Right renal cortex interstitium (tissue), 3 donors: ENCODE measurements at places on chromosomes 5 and 9. TPM values are rescaled to one million over a fixed set of nuclear protein-coding genes. Genes with fewer than 3 reads are reported as not detected.

- no peak for DNase-seq
Observed at GRCh38 chr5:74519679-74520078, 120.8 kb downstream of the ENC1 start.

DNA sequence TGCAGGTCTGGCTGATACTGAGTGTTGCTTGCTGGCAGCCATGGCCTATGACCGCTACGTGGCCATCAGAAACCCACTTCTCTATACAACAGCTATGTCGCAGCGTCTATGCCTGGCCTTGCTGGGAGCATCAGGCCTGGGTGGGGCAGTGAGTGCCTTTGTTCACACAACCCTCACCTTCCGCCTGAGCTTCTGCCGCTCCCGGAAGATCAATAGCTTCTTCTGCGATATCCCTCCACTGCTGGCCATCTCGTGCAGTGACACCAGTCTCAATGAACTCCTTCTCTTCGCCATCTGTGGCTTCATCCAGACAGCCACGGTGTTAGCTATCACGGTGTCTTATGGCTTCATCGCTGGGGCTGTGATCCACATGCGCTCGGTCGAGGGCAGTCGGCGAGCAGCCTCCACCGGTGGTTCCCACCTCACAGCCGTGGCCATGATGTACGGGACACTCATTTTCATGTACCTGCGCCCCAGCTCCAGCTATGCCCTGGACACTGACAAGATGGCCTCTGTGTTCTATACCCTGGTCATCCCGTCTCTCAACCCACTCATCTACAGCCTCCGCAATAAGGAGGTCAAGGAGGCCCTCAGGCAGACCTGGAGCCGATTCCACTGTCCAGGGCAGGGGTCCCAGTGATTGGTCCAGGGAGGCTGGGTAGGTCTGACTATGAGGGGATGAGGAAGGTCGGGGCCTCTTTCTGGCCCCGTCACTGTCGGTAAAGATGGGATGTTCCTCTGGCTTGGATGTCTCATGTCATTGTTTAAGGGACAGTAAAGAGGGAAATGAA lies 718 bp downstream of the OR5C1 start:
- no peak for DNase-seq

The BTNL9 gene
- 8.0 TPM for polyA plus RNA-seq

DNA sequence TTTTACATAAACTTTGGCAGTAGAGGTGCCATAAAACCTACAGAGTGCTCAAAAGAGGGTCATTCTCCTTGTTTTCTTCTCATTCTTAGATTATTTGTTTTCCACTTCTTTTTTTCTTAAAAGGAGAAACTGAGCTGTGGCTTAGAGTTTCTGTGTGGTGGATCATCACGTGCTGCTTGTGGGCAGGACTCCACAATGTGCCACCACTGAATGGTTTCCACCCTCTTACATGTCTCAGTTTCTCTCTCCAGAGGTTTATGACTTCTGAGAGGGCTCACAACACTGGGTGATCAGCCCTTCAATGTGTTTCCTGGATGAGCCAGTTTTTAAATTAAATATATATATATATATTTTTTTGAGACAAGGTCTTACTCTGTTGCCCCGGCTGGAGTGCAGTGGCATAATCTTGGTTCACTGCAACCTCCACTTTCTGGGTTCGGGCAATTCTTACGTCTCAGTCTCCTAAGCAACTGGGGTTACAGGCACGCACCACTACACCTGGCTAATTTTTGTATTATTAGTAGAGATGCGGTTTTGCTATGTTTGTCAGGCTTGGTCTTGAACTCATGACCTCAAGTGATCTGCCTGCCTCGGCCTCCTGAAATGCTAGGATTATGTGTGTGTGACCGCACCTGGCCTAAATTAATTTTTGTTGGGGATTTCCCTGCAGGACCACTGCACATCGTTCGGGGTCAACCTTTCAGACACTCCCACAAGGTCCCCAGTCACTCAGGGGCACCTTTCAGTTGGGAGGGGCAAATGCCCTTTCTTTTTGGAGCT lies 3.1 kb upstream of the UNC13B start:
- DNase-seq = no peak

The FRRS1L gene
- polyA plus RNA-seq = 3.7 TPM

DNA sequence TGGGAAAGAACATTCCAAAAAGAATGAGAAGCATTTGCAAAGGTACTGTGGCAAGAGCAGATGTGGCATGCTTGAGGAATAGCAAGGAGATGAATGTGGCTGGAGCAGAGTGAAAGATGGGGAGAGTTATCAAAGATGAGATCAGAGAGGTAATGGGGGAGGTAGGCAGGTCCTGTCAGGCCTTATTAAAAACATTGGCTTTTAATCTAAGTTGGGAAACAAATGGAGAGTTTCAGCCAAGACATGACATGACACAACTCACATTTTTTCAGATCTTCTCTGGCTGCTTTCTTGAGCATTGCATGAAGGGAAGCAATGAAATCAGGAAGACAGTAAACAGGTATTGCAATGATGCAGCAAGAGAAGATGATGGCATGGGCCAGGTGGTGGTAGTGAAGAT lies 120.3 kb downstream of the MUSK start:
- no peak for DNase-seq

DNA sequence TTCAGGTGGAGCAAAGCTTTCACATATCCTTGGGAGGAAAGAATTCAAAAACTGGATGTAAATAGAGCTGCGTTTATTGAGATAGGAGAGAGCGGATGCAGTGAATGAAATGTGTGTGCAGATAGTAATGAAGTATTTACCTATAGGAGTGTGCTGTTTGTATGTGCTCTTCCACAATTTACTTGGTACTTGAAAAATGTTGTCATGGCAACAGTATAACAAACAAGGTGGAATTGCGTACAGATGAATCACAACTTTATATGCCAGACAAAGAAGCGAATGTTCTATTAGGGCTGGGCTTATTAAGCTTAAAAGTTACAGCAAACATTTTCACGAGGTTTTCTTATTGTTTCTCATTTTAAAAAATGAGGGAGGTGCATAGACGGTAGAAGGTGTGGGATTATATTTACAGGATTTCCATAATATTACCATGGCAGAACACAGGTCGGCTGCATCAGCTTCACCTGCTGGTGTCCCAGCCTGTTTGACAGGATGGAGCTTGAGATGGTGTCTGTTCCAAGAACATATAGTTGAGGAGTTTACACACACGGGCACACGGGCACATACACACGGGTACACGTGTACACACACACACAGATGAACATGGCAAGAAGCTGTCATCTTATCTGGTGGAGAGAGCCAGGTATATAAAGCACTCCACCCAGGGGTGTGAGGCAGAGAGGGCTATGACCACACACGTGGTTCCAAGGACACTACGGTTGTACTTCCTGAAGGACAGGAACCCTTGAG lies 155.7 kb downstream of the RMI1 start:
- no peak for DNase-seq

DNA sequence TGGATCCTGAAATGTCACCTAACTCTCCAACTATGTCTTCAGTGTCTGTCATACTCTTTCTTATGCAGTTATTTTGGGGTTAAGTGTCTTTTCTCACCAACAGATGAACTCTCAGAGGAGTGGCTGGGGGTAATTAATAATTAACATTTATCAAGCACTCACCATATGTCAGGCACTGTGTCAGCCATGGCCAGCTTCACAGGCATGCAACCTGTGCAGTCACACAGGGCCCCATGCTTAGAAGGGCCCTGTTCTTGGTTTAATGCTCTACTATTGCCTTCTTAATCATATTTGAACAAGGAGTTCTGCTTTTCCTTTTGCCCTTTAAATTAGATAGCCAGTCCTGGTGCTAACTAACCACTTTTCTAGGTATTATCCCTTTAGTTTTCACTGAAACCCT lies 3.4 kb upstream of the GRPEL2 start:
- DNase-seq = no peak

DNA sequence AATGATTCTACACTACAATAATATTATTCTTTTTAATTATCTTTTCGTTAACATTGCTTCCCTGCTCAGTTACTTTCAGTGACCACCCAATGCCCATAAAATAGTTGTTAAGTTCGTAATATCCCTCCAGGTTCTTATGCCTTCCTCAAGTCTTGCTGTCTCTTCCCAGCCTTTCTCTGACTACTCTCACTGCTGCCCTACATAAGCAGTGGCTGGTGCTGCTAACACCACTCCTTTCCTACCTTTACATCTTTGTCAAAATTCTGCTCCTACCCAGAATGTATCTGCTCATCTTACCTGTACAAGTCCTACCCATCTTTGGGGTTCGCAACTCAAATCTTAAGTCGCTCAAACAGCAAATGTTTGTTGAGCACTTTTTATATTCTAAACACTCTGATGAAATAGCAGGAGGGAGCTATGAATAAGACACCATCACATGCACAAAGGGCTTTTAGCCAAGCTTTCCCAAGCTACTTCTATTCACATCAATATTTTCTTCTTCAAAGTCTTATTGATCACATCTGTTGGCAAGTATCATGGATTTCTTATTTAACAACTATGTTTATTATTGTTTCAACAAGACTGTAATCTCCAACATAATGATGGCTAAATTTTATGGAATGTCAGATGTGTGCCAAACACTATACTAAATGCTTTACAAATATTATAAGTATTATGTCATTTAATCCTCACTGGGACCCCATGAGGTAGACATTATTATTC lies 29.5 kb downstream of the SLC25A46 start:
- no peak for DNase-seq

- DNase-seq = no peak
Observed at GRCh38 chr5:150549735-150550134, 41.8 kb downstream of the NDST1 start.

DNA sequence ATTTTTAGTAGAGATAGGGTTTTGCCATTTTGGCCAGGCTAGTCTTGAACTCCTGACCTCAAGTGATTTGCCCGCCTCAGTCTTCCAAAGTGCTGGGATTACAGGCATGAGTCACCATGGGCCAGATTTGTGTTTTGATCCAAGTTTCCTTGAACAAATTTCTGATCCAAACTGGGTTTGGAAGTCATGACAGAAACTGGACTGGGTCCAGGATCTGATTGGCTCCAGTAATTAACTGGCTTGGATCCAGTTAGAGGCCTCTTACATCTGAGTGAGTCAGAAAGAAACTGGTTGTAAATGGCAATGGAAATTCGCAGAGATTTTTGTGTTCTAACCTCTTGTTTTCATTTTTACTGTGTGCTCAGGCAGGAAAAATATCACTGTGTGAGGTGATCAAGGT lies 141.6 kb downstream of the SLC25A46 start:
- no peak for DNase-seq

The MRPL22 gene
- 53.9 TPM for polyA plus RNA-seq

DNA sequence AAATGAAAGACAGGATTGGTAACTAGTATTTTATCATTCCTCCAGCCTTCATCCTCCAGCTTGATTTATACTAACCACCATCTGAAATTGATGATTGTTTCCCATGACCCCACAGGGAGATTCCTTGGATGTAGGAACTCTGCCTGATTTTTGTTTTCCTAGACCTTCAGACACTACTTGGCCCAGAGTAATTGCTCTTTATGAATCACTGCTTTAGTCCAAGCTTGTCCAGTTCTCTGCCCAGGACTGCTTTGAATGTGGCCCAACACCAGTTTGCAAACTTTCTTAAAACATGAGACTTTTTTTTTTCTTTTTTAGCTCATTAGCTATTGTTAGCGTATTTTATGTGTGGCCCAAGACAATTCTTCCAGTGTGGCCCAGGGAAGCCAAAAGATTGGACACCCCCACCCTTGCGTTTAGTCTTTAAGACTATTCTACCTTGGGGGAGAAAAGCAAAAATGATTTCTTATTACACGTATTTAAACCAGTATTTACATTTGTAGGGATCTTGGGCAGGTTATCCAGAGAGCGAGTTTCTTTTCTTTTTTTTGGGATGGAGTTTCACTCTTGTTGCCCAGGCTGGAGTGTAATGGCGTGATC lies 18.4 kb downstream of the BASP1 start:
- no peak for DNase-seq

DNA sequence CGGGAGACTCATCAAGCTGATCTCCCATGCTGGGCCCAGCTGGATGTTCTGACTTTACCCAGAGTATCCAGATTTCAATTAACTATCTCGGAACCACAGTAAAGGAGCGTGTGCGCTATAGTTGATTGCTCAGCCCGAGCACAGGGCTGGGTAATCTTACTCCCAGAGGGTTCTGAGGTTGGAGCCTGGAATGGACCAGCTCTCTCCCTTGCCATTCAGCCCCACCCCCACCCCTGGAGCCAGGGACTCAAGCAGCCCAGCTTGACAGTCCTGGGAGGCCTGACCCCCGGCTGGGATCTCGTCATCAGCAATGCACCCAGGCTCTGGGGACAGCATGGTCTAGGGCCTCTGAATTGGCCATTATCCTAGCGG lies 23.7 kb upstream of the PTGES start:
- no peak for DNase-seq

DNA sequence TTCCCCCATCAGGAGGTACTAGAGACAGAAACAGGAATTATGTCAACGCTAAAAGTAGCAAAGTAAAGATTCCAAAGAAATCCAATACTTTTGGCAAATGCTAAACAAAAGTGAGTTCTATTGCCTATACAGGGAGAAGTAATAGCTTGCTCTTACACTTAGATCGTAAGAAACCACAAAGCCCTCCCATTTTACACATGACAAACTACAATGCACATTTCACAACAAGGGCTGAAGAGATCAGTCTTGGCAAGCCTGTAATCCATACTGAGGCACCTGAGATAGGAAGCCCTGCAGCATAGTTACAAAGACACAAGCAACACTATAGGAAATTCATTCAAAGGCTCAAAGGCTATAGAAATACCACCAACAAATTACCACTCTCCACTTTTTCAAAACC lies 7.7 kb downstream of the HNRNPK start:
- DNase-seq = no peak

- DNase-seq = no peak
Observed at GRCh38 chr5:56206126-56206910, 26.8 kb downstream of the ANKRD55 start.

DNA sequence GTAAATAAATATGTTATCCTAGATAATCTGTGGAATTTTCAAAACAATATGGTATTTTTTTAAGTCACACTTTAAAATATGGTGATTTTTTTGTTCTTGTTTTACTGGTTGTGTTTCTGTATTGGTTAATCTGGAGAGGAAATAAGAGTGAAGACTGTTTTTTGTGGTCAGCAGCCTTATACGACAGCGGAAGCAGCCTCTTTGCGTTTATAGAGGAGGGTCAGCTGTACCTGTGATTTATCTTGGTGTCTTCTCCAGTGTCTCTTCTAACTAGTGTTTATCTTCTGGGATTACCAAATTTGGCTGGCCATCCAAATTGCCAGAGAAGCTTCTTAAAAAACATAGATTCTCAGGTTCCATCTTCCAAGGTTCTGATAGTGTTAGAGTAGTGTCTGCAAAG lies 58.7 kb downstream of the ICE1 start:
- DNase-seq = no peak

- no peak for DNase-seq
Observed at GRCh38 chr9:123201083-123201482, 67.3 kb downstream of the STRBP start.

The ANKRD31 gene
- 0.49 TPM for polyA plus RNA-seq

DNA sequence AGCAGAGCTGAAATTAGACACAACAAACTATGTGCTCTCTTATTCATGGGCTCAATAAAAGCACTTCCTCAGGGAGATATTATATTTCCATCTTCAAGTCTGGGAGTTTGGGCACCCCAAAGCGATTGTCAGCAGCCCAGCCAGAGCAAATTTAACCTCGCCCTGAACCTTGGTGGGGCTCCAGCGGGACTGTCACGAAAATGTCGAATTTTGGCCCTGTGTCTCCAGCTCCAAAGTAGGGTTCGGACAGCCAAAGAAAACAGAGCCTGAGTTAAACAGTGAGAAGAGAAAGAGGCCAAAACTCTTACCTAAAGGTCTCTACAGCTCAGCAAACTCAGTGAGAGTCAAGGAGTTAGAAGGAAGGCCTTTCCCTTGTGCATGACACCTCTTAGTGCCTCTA lies 432.9 kb downstream of the SPATA31D1 start:
- DNase-seq = no peak

The TIMD4 gene
- polyA plus RNA-seq = 0.42 TPM

- DNase-seq = no peak
Observed at GRCh38 chr5:63878788-63879187, 83.5 kb downstream of the HTR1A start.
